Effector CD8-positive, alpha-beta T cell (primary cell): ENCODE measurements at places on chromosomes 12 and 14.

- DNase-seq = no peak
These were observed 285.6 kb upstream of the FKBP4 start for GRCh38 chr12:2509137-2509536.

- no peak for DNase-seq
These were observed 7.3 kb downstream of the CAND1 start for GRCh38 chr12:67276421-67276820.

DNA sequence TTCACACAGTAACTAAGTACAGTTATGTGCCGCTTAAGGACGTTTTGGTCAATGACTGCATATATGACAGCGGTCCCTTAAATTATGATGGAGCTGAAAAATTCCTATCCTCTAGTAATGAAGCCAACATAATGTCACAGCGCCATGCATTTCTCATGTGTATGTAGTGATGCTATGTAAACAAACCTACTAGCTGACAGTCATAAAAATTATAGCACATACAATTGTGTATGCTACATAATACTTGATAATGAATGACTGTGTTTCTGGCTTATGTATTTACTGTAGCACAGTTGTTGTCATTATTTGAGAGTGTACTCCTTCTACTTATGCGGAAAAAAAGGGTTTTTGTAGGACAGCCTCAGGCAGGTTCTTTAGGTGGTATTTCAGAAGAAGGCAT, 99.7 kb downstream of the DACT1 start:
- DNase-seq = no peak

DNA sequence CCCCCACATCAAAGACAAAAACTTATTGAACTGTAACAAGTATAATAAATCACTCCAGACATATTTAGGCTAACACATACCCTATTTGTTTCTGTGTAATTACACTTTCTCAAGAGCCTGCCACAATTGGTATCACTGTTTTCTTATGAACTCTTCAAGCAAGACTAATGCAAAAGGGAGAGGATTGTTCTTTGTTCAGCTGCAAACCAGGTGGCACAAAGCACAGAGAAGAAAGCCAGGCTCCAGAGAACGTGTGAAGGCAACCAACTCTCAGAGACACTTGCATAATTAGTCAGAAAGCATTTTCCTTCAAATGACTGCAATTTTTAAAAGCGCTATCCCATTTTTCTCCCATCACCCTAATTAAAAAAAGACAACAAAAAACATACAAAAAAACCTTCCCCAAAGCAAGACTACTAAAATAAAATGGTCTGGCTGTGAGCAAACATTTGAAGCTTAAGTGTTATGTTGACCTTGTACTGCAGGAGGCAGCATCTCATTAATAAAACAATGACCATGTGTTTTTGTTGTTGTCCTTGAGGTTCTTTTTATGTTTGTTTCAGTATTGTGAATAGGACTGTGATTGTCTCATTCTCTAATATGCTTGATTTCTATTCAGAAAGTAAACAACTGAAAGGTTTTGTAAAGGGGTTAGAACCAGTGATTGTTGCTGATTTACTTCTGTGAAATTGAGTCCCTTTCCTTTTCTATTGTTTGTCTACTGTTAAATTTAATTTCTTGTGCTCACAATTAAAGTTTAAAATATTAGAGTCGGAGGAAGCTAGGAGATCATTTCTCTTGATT, 452.7 kb upstream of the PDE3A start:
- DNase-seq = no peak

DNA sequence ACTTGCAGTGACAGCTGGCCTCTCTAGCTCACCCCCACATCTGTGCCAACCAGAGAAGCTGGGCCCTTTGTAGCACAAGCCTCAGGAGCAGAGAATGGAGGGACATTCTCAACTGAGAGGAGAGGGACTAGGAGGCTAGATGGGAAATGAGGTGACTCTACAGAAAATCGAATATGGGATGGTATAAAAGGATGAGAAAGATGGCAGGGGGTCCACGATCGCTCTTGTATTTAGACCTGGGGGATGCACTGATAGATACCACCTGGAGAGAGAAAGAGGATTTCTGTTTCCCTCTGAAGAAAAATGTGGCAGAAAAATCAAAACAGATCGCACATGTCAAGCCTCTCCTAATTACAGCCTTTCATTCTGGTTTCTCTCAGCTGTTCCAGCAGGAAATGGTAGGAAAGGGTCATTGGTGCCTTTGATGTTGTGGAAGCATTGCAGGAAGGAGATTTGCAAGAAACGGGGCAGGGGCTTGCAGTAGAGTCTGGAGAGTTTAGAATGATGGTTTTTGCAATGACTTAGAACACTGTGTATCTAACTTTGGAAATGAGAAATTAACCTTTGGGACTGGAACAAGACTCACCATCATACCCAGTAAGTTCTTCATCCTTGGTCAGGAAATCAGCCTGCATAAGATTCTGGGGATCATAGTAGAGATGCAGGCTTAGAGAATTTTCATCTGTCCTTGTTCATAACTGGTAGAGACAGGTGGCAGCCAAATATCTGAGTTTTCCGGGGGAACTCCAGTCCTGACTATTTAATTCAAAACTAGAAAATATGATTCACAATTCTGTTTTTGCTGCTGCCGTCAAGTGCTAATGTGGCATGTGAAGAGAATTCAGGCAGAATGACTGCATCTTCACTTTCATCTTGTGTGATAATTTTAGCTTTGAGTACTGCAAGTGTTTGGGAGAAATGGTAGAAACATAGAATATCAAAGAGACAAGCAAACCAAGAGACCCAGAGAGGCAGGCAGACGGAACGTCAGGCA, 98.8 kb downstream of the DAD1 start:
- no peak for DNase-seq

DNA sequence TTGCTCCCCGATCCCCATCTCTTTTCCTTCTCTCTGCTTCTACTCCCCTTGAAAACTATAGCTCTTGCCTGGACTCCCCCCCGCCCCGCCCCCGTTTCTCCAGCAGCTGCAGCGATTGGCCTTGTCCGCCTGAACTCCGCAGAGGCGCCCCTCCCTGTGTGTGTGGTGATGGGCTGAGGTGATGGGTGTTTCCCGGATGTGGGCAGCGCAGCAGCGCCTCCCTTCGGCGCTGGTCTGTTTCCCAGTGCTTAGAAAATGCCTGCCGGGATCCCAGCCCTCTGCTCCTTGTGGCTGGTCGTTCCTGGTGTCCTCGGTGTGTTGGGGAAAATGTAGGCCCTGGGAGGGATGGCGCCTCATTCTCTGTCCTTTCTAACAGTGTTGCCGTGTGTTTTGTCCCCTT, 43.3 kb downstream of the GALNT8 start:
- no peak for DNase-seq

DNA sequence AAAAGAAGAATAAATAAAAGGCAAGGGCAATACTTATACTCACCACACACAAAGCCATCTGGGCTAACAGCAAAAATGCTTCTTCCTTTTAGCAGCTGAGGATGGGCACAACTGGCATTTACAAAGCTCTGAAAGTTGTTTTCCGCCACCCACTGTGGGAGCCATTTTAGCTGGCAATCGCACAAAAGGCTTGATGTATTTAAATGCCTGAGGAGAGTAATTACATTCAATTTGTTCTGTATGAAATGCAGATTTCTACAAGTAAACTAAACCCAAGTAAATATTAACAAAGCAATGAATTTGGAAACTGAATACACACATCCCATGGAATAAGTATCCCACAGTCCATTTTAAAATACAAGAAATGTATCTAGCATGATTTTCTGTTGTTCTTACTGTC, 37.5 kb downstream of the LRIG3 start:
- no peak for DNase-seq

DNA sequence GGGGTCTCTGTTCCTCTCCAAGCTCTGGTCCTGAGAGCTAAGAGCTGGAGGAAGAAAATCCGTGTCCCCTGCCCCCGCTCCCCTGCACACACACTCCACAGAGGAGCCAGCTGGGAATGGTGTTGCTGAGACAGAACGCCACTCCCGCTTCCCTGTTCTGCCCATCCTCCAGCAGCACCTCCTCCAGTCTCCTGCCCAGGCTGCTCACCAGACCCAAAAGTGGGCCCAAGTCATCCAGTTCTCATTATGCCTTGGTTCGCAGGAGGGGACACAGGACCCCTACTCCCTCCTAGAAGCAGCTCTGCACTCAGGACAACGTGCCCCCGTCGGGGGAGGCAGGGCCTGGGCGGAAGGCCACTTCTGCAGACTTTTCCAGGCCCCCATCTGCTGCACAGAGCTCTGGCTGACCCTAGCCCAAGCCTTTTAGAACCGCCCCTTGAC, 830 bp upstream of the TRMT61A start:
- DNase-seq = no peak
